ENCODE measurements at places on chromosomes 12 and 14. TPM values are rescaled to one million over a fixed set of nuclear protein-coding genes. Genes with fewer than 3 reads are reported as not detected.

CEBPE gene
- not detected for total RNA-seq

CEP290 gene
- 12.3 TPM for total RNA-seq

KRT72 gene
- total RNA-seq, result not detected

FOXN4 gene
- total RNA-seq, result not detected

CLEC7A gene
- total RNA-seq, result 0.14 TPM

LBHD2 gene
- not detected for total RNA-seq

FGD6 gene
- total RNA-seq, result 13.2 TPM

OTX2 gene
- not detected for total RNA-seq

RFLNA gene
- not detected for total RNA-seq

OR4E2 gene
- total RNA-seq, result not detected

HVCN1 gene
- 1.3 TPM for total RNA-seq

CALCOCO1 gene
- total RNA-seq, result 26.4 TPM

PTGER2 gene
- total RNA-seq, result 0.78 TPM

MANSC4 gene
- total RNA-seq, result not detected

SLC6A12 gene
- not detected for total RNA-seq
